H7 (cell line): ENCODE measurements at places on chromosomes 4 and X.
A peak's percentile ranks its signal among the peaks of the same experiment; 100 is the strongest.

- DNase-seq, result no peak
Observed at GRCh38 chr4:87532109-87532508, 2.9 kb upstream of the SPARCL1 start.

DNA sequence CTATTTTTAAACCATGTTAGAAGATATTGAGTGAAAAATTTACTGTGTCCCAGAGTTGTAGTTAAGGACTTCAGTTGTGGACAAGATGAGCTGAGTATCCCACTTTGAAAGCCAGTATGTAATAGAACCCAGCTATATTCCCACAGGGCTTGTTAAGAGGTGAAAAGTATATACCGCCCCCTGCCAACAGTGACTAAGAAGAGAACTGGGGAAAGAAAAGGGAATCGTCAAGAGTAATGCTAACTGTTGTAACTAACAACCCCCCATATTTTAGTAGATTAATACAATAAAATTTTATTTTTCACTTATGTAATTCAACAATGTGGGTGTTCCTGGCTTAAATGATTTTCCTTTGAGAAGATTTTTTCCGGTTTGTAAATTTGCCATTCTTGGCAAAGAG lies 250.4 kb upstream of the GIMD1 start:
- no peak for DNase-seq

- no peak for DNase-seq
Observed at GRCh38 chr4:108398836-108399235, 221.5 kb upstream of the RPL34 start.

DNA sequence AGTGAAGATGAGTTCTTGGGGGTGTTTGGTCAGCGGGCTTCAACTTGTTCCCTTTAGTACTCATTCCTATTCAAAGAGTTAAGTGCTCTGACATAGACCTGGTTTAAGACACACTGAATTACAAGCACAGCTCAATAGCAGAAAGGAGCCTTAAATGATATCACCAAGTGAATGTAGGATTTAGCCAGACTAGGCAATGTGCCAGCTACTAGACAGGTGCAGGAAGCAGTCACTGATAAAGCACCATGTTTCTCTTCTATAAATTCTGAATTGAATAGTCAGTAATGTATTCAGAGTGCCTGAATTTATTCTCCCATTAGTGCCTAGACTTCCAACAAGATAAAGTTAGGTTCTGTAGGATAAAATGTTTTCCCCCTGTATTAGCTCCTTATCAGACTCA lies 63.6 kb downstream of the ASB9 start:
- DNase-seq, result no peak

DNA sequence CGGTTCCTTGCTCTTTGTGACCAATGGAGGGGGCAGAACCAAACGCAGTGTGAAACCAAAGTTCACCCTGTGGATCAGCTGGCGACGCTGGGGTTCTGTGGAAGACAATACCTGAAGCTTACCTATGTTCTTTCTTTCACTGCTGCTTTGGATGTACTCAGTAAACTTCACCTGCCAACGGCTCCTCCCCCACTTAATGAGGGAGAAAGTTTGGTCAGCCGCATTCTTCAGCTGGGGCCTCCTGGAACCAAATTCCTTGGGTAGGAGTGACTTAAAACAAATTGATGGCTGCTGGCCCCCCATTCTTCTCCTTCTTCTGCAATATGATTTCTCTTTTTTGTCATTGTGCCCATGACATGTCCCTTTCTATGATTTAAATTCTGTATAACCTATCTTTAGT lies 282.4 kb downstream of the ANK2 start:
- peak; percentile 22 for DNase-seq

DNA sequence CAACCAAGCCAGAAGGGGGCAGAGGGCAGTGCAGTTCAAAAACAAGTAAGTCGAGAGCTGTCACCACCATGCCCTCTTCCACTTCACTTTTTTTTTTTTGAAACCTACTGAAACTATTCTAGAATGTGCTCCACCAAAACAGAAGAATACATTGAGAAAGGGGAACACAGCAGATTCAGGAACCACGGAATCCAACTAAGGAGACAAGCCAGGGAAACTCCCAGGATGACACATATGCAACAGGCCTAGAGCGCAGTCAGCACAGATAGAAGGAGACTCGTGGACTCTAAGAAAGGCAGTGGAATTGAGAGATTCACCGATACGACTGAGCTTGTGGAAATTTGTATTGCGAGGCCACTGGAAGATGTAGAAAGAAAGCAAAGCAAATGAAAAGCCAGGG lies 66.1 kb downstream of the PHKA2 start:
- DNase-seq, result no peak

GRCh38 chr4:137890812-137891211 lies 351.3 kb downstream of the SLC7A11 start:
- no peak for DNase-seq

DNA sequence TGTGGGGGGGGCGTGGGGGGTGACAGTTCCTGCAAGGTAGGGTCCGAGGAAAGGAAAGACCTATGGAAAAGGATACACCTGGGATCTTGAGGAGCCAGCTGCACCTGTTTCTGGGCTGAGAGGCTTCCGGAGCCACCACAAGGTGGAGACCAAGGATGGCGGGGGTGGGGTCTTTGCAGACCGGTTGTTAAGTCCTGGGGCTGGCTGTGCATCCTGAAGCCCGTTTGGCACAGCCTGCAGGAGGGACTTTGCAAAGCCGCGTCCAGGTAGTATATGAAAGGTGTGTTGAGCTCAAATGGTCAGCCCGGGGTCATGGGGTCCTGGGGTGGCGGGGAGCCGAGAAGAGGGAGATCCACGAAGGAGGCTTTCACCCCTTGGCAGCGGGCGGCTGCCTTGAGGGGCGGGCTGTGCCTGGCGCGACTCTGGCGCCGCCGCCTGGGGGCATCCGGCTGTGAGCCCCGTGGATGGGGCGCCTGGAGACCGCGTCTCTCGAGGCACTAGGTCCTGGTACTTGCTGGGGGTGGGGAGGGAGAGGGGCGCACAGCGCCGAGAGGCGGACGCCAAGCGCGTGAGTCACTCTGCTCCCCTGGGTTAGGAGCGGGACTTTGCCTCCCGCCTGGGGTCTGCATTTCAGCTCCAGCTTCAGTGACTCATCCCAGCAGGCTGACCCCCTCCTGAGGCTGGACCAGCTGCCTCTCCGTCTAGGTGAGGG lies 58.2 kb upstream of the DYNLT3 start:
- peak; percentile 59 for DNase-seq

DNA sequence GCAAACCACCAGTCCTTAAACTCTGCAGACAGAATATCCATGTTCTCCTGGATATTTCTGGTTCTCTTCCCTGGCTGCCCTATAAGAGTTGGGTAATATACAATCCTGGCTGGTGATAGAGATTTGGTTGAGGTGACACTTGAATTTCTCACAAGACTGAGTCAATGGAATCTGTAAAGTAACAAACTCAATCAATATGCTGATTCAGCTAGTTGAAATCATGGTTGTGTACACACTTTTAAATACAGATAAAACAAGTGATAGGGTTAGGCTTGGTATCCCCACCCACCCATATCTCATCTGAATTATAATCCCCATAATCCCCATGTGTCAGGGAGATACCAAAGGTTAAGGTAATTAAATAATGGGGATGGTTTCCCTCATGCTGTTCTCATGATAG lies 349.2 kb upstream of the MAD2L1 start:
- DNase-seq, result no peak
